CD8-positive, alpha-beta T cell (primary cell): ENCODE measurements at places on chromosomes 7 and 10.

- no peak for DNase-seq
These were observed 634 bp upstream of the HDAC9 start for GRCh38 chr7:18494821-18495408.

GRCh38 chr10:17001297-17001744 lies 128.3 kb downstream of the CUBN start:
- no peak for DNase-seq

- no peak for DNase-seq
These were observed 30.4 kb downstream of the PRPF18 start for GRCh38 chr10:13617116-13617515.

DNA sequence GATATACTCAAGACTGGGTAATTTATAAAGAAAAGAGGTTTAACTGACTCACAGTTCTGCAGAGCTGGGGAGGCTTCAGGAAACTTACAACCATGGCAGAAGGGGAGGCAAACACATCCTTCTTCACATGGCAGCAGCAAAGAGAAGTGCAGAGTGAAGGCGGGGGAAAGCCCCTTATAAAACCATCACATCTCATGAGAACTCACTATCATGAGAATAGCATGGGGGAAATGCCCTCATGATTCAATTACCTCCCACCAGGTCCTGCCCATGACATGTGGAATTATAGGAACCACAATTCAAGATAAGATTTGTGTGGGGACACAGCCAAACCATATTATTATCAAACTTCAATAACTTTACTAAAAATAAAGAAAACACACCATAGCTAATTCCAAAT lies 30.4 kb upstream of the JAZF1 start:
- DNase-seq, result no peak

DNA sequence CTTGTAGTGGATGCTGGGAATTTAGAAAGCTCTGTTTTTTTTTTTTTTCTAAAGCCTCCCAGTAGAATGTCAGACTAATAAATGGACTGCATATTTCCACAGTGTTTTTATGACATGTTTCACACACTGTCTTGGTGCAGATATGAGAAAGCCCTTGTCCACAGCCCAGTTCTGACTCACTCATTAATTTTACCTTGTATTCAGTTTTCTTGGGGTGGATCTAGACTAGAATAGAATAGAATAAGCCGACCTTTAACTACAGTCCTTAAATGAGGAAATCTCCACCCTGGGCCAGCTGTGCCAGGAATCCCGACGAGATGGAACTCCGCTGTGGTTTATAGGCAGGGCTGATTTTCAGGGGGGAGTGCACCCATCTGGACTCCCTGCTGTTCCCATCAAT lies 274.7 kb downstream of the NRG3 start:
- no peak for DNase-seq

DNA sequence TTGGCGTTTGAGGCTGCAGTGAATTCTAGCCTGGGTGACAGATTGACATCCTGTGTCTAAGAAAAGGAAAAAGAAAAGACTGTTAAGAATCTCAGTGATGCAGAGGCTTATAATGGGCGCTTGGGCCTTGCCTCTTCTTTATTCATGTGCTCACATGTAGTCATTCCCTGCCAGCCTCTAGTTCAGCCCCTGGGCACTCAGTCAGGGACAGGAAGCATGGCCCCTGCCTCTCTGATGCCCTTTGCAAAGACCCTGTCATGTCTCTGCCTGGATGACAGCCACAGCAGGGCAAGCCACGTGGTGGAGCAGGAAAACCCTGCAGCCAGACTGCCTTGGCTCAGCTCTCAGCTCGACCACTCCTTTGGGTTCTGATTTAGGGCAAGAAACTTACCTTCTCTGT lies 368.9 kb downstream of the RPS24 start:
- DNase-seq, result no peak

GRCh38 chr7:131305152-131305551 lies 22.5 kb upstream of the MKLN1 start:
- DNase-seq, result no peak

GRCh38 chr7:72265071-72265904 lies 146.8 kb downstream of the CALN1 start:
- DNase-seq, result no peak

DNA sequence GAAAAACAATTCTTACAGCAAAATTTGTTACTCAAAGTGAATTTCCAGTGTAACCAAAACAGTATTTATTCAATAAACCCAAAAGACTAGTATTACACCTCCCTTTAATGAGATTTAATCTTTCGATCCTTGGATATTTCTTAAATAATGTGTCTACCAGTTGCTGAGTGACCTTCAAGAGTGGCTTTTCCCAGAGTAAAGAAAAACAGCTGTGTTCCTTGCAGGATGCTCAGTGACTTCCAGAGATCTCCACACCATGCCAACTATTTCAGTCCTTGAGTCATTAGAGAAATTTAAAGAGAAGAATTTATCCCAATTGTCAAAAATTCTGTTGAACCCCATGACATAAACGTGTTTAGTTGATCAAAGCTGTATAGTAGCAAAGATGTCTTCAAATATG lies 44.0 kb downstream of the IMMP2L start:
- DNase-seq, result no peak

GRCh38 chr10:67664942-67665341 lies 31.1 kb downstream of the CTNNA3 start:
- DNase-seq, result no peak
